ENCODE measurements at places on chromosomes 2 and 18.

DNA sequence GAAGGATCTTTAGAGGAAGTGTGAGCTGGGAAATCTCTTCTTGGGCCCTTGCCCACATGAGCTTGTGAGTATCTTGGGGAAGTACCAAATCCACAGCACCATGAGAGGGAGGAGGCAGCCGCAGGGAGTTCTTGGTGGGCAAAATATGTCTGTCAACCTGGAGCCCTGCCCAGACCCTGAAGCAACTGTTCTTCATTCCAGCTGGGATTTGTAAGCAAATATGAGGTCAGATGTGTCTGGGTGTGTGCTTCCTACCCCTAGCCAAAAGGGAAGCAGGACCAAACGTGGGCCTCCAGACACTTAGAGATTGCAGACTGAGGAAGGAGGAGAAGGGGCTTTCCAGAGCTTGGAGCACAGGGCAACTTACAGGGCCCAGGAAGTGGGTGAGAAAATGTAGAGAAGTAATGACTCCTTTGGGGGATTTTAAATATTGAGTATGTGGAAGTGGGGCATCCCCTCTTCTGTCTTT, 41.9 kb downstream of the TMEM247 start:
- no peak for DNase-seq

DNA sequence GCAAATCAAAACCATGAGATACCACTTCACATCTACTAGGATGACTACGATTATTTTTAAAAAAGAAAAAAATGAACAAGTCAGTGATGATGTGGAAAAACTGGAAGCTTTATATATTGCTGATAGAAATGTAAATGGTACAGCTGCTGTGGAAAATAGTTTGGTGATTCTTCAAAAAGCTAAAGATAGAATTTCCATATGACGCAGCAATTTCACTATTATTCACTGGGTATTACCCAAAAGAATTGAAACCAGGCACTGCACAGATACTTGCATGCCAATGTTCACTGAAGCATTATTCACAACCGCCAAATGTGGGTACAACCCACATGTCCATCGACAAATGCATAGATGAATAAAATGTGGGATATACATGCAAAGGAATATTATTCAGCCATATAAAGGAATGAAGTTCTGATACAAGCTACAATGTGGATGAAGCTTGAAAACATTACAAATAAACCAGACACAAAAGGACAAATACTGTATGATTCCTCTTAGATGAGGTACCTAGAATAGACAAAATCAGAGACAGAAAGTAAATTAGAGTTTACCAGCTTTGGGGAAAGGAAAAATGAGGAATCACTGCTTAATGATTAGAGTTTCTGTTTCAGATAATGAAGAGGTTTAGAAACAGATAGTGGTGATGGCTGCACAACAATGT, 11.1 kb downstream of the RTTN start:
- DNase-seq = no peak

DNA sequence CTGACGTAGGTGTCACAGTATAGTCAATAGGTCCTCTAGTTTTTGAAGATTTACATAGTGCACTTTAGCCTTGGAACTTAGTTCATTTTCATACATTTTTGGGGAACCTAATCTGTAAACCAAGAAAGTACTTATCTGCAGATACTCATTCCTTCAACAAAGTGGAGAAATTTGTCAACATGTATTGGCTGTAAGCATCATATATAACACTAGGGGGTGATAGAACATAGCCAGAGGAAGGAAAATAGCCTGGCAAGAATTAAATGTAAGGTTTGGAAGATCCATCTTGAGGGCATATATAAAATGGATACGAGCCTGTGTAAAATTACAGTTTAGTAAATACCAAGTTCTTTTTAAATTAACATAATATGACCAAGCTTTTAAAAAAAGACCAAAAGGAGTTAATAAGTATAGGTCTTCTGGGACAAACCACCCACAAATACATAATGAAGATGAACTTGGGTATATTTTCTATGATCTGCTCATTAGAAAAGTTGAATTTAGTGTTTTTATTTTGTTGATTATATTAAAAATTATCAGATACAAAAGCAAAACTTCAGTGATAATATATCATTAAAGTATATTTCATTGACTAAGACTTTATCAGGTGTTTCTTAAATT, 18.2 kb downstream of the RPL37A start:
- DNase-seq = peak; percentile 47

- no peak for DNase-seq
Observed at GRCh38 chr2:150630587-150631235, 143.2 kb upstream of the RND3 start.

DNA sequence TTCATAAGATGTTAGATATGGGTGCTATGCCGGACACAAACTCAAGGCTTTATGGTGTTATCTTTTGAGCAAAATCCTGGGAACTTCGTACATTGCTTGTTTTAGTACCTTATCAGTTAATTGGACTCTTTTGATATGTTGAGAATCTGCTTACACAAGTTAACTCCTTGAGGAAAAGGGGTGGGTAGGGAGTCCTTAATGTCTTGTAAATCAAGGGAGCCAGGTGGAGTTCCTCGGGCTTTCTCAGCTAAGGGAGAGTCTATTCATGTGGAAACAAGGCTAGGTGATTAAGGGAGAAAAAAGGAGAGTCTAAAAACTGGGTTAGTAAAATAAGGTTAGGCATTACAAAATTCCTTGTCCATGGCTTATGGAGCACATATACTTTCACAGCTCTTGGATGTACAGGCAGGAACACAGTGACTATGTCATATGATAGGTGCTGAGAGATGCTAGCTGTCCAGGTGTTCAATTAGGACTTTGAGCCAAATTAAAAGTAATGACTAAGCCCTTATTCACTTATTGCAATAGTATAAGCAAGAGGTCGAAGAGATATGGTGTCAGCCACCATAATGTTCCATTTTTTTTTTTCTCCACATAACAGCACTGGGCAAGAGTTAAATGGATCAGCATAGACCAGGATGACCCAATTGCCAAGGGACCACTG, 59.5 kb upstream of the DYNAP start:
- no peak for DNase-seq

GRCh38 chr2:239559417-239560261, 158.8 kb upstream of the HDAC4 start:
- no peak for DNase-seq

DNA sequence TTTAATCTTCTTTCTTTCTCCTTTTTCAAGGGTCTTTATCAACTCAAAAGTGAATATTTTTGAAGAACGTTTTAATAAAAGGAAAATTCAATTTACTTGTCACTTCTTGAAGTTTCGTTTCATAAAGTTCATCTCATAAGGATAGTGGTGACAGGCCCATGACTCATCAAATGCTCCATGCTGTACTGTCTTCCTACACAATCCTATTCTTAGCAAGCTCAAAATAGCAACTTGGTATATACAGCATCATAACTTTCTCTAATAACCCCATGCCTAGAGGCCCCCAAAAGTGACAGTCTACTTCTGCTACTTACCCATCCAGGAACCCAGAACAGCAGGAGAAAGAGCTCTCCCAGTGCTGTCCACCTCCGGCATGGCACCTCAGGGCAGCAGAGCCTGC, 7.7 kb downstream of the FBXO15 start:
- DNase-seq = no peak

- no peak for DNase-seq
Observed at GRCh38 chr2:214031566-214031965, 379.3 kb upstream of the VWC2L start.

DNA sequence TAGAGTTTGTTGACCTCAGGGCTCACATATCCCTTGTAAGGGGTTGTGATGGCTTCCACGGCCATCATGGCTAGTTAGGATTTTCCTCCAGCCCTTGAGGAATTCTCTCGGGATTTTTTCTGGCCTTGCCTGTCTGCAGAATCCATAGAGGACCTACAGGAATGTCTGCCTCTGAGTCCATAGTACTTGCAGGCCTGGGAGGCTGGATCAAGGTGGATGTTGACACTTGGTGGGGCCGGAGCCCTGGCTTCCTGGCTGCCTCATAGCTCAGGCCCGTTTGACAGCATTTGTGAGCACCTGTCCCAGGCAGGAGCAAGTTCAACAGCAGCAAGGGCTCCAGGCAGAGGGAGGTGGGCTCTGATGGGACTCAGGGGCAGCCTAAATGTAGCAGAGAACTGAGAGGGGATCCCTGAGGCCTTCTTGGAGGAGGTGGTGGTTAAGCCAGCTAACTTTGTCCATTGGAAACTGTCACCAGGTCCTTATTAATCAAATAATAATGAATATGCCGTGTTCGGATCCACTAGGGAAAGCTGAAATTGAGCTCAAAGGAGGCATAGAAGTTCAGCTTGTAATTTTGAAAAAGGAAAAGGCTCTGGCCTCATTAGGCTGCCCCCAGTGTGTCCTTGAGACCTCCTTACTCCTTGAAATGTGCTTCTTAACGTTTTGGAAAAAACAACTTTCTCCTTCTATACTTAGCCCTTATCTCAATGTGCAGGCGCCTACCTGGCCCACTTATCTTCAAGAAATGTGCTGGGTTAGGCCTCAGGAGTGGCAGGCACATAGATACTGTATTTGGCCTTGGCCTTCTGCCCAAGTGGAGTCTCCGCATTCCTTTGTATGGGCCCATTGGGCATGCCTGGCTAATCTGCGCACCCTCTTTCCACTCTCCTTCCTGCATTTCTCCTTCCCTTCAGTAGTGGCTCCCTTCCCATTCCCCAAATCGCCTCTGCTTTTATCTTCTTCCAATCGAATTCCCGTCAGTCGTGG, 66.9 kb downstream of the HPCAL1 start:
- DNase-seq = no peak

- no peak for DNase-seq
Observed at GRCh38 chr18:30888344-30888743, 154.2 kb downstream of the DSC3 start.

DNA sequence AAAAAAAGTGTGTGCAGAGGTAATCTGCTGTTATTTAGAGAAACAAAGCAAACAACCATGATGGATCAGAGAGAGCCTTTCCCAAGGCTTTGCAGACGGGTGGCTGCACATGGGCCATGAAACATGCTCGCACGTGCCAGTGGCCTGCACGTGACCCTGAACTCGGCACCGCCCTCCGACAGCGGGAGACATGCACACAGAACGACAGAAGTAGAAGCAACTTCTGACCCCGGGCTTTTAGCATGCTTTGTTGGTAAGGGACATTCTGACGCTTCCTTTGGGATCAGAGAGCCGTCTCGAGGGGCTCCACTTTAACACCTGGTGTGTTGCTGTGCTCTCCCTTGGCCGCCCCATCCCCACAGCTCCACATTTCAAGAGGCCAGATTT, 112.5 kb downstream of the KCNF1 start:
- DNase-seq = no peak

- no peak for DNase-seq
Observed at GRCh38 chr2:6920743-6921064, 3.5 kb downstream of the RNF144A start.

- DNase-seq = no peak
Observed at GRCh38 chr2:103208916-103209315, 447.1 kb downstream of the TMEM182 start.

DNA sequence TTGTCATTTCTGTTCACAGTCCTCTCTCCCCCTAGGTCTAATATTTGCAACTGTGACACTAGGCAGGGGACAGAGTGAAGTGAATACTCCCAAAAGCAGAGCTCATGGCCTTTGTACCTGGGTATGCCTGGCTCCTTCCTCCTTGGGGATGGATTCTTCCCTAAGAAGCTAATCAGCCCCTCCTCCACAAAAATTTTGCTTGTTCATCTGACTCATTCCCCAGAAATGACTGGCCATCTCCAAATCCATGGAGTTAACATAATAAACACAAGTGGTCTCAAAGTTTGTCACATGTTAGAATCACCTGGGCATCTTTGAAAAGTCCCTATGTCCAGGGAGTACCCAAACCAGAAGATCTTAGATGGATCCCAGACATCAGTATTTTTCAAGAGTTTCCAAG, 65.3 kb downstream of the SUCLG1 start:
- no peak for DNase-seq

Measured in NCI-H345 (cell line).